Activated naive CD8-positive, alpha-beta T cell treated with anti-CD3 and anti-CD28 coated beads, Interleukin-2, amount 10 ng/mL, durations not matched to agents 7 days and 5 days (primary cell): ENCODE measurements at places on chromosomes 4 and X.

GRCh38 chr4:136484996-136485395 is 1047.3 kb downstream of the PCDH18 start:
- no peaks in the 10 kb centered on the region for H3K27me3 ChIP-seq
- H3K4me1 ChIP-seq: no peaks in the 10 kb centered on the region
- no peak overlapping the region for H3K4me3 ChIP-seq
- no peak for DNase-seq
- no peak overlapping the region for H3K27ac ChIP-seq
- no peaks in the 10 kb centered on the region for H3K36me3 ChIP-seq

- H3K27me3 ChIP-seq: peaks cover 1% of the 10 kb centered on the region
- H3K4me1 ChIP-seq: no peaks in the 10 kb centered on the region
- H3K36me3 ChIP-seq: no peaks in the 10 kb centered on the region
- H3K27ac ChIP-seq: no peak overlapping the region
- no peak overlapping the region for H3K4me3 ChIP-seq
These were observed 6.3 kb downstream of the GPAT3 start for GRCh38 chr4:83542225-83542624.

DNA sequence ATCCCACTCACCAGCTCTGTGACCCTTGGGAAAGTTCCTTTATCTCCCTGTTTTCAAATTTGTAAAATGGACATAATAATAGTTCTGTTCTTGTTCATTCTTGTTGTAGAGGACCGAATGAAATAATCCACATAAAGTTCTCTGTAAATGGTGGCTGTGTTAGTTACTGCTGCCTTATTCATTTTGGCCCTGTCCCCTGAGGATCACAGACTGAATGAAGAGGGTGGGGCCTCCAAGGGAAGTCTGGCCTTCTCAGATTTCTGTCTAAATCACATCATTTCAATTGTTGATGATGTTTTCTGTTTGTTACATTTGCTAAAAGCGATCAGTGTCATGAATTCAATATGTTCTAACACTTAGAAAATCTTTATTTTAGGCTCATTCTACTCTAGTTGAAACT is 117.9 kb downstream of the PPEF1 start:
- H3K27ac ChIP-seq: no peak overlapping the region
- no peaks in the 10 kb centered on the region for H3K27me3 ChIP-seq
- peaks cover 2% of the 10 kb centered on the region for H3K4me1 ChIP-seq
- H3K4me3 ChIP-seq: no peak overlapping the region
- DNase-seq: no peak

DNA sequence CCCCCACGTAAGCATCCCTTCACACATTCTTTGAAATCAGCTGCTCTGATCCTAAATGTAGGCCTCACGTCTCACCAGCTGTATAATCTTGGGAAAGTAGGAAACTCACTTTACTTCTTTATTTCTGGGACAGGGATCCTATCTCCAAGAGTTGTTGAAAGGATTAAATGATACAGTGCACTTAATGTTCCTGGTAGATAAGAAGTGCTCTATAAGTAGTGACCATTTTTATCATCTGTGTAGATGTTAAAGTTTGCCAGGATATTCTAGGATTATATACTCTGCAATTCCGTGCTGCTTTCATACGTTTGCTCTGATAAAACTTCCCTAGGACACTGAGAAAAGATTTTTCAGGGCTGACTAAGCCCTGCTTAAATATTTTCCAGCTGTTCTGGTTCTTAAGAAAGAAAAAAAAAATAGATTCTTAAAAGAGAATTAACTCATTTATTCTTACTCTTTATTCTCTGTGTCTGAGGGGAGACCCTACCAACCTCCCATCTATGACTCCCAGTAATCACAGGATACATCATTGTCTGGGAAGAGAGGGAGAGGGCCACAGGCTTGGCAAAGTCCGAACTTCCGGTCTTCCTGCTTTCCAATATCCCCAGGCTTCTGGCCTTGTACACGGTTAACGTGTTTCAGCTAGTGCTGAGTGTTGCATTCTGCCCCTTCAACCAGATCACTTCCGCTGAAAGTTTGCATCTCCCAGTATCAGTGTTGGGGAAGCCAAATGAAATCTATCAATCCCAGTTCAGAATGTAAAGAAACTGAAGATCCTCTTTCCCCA is 269.2 kb downstream of the TRIML1 start:
- H3K4me3 ChIP-seq: no peak overlapping the region
- H3K36me3 ChIP-seq: no peaks in the 10 kb centered on the region
- no peak overlapping the region for H3K27ac ChIP-seq
- DNase-seq: no peak

DNA sequence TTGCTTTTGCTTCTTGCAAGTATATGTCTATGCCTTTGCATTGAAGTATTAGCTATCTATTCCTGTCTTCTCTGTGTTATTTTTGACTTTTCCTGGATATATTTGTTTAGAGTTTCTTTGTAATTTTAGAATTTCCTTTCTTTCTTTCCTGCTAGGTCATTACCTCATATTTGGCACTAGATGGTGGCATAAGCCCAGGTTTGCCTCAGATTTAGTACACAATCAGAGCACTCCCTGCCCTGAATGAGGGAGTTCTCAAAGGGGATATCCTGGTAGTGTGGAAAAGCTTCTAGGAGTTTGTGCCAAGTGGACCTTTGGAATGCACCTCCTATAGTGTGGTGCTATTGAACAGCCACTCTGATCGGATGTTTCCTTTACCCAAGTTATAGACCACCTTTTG is 181.6 kb downstream of the UGT8 start:
- H3K27ac ChIP-seq: no peak overlapping the region
- H3K4me3 ChIP-seq: no peak overlapping the region
- H3K36me3 ChIP-seq: no peaks in the 10 kb centered on the region
- DNase-seq: no peak
- H3K4me1 ChIP-seq: no peaks in the 10 kb centered on the region

GRCh38 chr4:162952232-162952631 is 214.5 kb downstream of the NAF1 start:
- no peak overlapping the region for H3K27ac ChIP-seq
- H3K27me3 ChIP-seq: no peaks in the 10 kb centered on the region
- no peak overlapping the region for H3K4me3 ChIP-seq
- H3K36me3 ChIP-seq: no peaks in the 10 kb centered on the region
- DNase-seq: no peak

DNA sequence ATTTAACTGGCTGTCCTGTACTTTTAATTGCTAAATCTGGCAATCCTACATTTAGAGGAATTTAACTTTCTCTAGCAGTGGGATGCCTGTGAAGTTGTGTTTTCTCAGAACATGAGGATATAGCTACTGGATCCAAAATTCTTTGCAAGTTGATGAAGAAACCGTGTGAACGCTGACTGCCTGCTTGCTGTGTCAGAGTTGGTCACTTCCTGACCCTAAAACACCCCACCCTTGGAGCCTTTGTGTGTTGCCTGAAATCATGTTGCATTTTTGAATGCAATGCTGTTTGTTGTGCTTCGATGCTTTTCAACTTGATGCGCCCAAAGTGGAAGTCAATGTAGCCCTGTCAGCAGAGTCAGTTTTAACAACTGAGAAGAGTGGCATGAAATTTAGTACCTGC is 211.2 kb downstream of the ANK2 start:
- no peaks in the 10 kb centered on the region for H3K27me3 ChIP-seq
- H3K36me3 ChIP-seq: no peaks in the 10 kb centered on the region
- H3K4me1 ChIP-seq: no peaks in the 10 kb centered on the region
- no peak overlapping the region for H3K27ac ChIP-seq
- no peak for DNase-seq

- no peak overlapping the region for H3K27ac ChIP-seq
- no peaks in the 10 kb centered on the region for H3K4me1 ChIP-seq
- no peak for DNase-seq
- no peaks in the 10 kb centered on the region for H3K36me3 ChIP-seq
- H3K27me3 ChIP-seq: no peaks in the 10 kb centered on the region
- H3K4me3 ChIP-seq: no peak overlapping the region
These were observed 1500.0 kb downstream of the TECRL start for GRCh38 chr4:62909238-62909637.
